ENCODE measurements at places on chromosomes 6 and 20. TPM values are rescaled to one million over a fixed set of nuclear protein-coding genes. Genes with fewer than 3 reads are reported as not detected.

DNA sequence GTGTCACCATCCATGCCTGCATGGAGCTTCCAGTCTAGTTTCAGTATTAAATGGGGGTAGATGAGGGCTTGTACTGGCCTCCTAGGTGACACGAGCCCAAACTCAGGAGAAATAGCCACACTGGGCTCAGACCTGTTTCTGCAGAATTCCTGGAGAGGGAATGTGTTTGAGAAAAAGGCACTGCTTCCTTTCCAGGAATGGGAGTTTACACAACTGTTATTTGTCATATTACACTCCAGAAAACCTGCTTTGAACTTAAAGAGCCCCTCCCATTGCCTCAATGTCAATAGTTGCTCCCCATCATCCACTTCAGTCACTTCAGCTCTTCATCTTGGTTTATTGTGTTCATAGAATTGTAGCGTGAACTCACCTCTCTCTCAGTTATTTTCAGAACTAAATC lies 151.5 kb downstream of the CFAP61 start:
- no peak for DNase-seq

The ABHD16B gene
- total RNA-seq: not detected

The CAGE1 gene
- 0.04 TPM for total RNA-seq

- DNase-seq: no peak
Measured at GRCh38 chr20:39429726-39430125, 467.6 kb downstream of the DHX35 start.

The PRSS16 gene
- not detected for total RNA-seq

Data from pulmonary artery endothelial cell (primary cell).